NCI-H345 (cell line): ENCODE measurements at places on chromosomes 12 and 14.
A peak's percentile ranks its signal among the peaks of the same experiment; 100 is the strongest.

DNA sequence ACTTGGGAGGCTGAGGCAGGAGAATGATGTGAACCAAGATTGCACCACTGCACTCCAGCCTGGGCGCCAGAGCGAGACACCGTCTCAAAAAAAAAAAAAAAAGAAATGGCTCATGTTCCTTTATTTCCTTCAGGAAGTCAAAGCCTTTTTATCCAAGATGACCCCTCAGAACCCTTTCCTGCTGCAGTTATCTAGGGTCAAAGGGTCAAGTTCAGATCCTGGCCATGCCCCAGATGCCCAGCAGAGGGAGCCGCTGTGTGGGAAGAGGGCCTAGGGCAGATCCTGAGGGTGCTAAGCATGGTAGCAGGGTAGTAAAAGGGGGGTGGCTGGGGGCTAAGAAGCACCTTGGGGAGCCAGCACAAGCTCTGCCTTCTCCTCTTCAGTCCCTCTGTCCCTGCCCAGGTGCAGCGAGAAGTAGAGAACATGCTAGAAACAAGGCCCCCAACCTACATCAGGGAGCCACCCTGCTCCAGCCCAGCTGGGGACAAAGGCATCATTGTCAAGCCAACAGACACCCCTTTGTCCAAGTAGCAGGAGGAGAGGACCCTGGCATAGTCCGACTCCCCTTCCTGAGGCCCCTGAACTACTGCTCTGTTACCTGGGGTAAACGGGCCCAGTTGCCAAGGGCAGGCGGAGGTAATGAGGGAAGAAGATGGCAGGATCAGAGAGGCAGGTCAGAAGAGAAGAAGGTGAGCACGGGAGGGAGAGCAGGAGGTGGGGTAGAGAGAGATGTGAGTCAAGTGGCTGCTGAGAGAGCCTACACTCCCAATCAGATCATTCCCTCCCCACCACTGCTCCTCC lies 6.5 kb downstream of the NFE2 start:
- peak; percentile 25 for DNase-seq

DNA sequence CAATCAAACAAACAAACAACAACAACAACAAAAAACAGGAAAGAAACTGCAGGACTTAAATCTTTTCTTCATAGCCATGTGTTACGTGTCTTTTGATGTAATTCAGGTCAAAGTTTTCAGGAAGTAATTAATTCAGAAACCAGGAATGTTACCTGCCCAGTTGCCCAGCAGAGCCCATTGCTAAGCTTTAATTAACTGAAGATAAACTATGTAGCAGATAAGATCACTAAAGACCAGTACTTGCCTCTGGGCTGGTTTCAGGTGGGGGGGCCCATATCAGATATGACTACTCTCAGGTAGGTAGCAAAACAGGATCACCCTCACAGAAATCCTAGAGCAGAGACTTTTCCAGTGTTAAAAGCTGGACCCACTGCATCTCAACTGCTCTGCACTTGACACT lies 69.2 kb downstream of the LIN7A start:
- DNase-seq = no peak

DNA sequence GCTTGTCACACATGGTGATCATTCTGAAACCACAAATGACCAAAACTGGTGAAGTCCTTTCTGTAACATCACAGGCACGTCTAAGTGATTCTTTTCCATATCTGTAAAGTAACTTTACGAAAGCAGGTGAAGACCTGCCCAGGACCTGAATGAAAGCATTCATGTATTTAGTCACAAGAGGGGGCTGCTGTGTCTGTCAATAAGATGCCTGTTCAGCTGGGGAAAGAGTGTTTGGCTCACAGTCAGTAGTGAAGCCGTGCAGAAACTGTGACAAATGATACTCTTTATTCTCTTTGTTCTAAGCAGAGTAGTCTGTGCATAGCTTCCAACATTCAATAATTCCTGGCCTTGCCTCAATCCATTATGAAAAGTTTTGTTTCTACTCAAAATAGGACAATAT lies 373.5 kb upstream of the OR4E1 start:
- DNase-seq = no peak

DNA sequence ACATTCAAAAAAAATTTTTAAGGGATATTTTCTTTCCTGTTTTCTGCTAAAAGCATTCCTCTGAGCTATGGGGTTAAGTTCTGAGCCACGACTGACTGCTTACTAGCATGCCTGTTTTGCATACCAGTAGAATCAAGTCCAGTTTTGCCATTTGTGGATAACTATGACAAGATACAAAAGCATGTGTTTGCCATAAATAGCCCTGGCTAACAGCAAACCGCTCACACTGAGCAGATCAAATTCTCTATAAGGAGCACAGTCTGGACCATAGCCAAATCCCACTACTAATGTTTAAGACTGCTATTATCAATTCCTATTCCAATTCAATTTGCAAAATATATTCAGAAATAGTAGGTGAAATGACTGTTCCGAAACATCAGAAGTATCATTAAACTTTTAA lies 3.2 kb downstream of the CFL2 start:
- DNase-seq = peak; percentile 54

DNA sequence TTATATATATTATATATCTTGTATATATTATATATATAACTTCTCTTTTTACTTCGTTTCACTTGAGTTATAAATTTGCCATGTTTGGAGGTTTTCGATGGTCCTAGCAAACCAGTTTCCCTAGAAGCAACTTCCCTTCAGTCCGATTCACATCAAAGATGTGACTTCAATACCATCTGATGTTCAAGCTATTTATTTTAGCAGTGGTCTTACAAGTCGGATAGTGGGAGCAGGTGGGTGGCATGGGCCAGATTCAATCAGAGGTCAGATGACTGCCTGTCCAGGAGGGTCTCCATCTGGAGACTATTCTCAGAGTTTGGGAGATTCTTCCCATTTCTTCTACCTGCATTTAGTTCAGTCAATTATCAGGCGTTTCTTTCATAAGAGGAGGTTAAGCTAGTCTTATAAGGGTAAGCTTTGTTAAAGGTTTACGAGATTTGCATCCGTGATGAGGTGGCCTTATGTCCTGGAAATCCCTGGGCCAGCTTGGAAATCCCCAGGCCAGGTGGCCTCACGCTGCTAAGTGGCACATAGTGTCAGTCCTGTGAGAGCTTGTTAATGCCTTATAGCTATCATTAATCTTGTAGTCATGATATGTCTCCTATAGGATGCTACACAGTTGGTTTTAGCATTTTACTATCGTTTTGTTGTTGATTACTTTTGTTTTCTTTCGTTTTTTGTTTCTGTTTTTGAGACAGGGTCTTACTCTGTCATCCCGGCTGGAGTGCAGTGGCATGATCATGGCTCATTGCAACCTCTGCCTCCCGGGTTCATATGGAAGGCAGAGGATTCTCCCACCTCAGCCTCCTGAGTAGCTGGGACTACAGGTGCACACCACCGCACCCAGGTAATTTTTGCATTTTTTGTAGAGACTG lies 145.8 kb downstream of the BICD1 start:
- no peak for DNase-seq

GRCh38 chr12:91902860-91903683 lies 242.6 kb downstream of the BTG1 start:
- no peak for DNase-seq

DNA sequence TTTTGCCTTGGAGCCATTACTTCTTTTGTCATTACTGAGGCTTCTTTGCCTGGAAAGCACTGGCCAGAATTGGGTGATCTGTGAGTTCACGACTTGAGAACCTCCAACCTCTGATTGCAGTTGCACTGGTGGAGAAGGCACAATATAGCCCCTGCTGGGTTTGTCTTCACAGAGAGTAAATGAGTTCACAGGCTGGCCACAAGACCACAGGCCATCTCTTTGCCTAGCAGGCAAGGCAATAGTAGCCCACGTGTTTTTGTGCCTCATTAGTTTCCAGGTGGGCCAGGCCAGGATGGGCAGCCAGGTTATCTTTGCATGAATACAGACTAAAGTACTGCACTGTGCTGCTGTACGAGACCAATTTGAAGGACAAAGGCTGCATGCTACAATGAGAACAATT lies 468.8 kb downstream of the NRXN3 start:
- DNase-seq = peak; percentile 40

DNA sequence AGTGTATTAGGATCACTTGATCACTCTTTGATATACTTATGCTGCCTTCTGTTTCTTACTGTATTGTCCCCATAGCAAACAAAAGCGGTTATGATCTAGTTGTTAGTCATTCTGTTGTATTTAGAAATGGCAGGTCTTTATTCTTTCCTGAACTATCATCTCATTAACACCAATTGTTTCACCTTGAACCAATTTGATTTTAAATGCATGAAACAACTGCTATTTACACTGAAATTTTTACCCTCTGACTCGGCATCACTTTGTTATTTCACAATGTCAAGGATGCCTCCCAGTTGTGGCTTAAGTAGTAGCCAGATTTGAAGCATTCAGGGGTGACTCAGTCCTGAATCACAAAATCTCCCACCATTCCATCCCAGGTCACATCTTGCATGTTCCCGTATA lies 303.5 kb downstream of the EGLN3 start:
- DNase-seq = no peak

GRCh38 chr12:5138845-5139244 lies 95.2 kb downstream of the KCNA5 start:
- no peak for DNase-seq

GRCh38 chr12:115407036-115407435 lies 723.1 kb upstream of the TBX3 start:
- peak; percentile 92 for DNase-seq

DNA sequence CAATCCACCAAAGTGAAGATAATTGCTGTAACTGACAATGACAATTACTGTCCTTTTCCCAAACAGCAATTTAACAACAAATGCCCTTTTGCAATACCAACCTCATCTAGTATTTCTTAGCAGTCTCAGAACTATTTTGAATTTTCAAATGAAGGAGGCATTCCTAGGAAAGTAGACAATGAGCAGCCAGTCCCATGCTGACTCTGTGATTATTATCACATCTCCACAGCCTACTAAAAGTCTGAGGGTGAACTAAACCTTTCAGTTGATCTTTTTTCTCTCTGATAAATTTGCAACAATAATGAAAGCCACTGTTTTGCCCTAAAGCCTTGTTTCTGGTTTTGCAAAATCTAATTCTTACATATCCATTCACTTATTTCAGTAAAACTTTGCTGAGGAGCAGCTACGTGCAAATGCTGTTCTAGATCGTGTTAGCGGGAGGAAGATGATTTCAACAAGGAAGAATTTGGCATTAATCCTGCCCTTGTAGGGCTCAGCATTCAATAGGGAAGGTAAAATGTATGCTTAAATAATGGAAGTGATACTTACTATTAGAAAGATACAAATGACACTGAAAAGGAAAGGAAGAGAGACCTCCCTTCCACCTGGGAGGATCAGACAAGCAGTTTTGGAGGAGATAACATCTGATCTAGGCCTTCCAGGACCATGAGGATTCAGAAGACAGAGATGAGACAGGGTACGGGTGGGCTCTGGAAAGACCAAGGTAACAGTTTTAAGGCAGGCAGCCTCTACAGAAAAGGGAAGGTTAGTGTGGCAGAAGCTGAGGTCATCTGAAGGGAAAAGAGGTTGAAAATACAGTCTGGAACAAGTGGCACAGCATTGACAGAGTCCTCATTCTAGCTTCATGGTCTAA lies 47.4 kb downstream of the SLC38A1 start:
- DNase-seq = no peak

DNA sequence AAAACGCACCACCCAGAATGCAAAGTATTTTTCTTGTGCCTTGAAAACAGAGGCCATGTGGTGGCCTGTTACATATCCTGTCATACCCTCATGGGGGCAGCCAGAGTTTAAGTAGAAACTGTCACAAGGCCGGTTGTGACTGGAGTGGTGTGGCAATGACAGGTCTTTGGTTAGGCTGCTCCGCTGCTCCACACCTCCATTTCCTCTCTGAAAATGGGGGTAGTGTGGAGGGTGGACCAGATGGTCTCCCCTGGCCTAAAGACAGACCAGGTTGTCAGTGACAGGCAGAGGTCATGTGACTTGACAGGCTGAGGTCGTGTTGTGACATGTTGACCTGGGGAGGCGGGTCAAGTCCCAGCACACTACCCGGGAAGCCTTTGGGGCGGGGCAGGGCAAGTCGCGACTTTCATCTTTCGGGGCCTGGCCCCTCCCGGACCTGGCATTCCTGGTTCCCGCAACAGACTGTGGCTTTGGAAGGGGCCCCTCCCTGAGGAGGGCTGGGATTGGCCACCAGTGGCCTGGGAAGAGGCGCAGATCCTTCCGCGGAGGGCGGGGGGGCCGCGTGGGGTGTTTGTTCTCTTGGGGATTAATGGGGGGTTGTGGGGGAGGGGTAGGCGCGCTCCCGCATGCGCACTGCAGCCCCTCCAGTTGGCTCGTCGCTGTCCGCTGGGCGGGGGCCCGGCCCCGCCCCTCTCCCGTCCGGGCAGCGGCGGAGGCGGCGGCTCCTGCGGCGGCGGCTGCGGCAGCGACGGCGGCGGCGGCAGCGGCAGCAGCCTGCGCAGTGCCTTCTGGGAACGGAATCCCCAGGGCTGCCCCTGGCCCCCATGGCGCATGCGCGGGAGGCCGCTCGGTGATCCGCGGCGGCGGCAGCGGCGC lies at the start of gene MBD6:
TSS of gene MBD6 (plus strand) at position 814 of the 876 bp plus-strand sequence. CDS start 1,480 bp downstream, outside the sequence.
- peak; percentile 85 for DNase-seq

DNA sequence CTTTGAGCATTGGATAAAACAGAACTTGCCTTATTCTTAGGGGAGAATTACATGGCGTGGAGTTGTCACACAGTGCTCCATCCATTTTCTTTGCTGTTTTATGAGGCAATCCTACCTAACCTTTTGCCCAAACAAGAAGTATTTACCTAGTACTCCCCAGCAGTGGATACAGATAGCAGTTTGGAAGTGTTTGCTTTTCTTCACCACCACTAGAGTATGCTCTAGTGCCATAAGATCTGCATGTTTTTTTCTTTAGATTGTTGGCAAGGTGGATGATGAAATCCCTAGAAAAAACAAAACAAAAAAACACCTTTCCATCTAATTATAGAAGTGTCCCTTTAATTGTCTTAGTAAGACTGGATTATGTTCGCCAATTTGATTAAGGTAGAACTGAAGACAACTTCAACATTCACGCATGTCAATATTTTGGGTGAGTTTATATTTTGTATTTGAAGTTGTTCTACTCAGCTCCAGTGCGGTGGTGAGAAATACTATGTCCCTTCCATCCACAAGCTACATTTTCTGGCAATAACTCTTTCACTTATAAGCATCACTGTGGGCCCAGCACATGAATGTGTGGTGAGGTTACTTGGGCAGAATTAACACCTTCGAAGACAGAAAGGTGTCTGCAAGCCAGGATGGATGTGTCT lies 23.6 kb upstream of the TMEM260 start:
- peak; percentile 15 for DNase-seq

- DNase-seq = no peak
Measured at GRCh38 chr14:75881994-75882393, 99.8 kb downstream of the TGFB3 start.
